ENCODE measurements at places on chromosomes 5 and 9.

GRCh38 chr9:94922691-94923107 lies 196.2 kb downstream of the AOPEP start:
- no peak for DNase-seq

GRCh38 chr5:175878544-175879438 lies 7.4 kb downstream of the CPLX2 start:
- DNase-seq, result no peak

DNA sequence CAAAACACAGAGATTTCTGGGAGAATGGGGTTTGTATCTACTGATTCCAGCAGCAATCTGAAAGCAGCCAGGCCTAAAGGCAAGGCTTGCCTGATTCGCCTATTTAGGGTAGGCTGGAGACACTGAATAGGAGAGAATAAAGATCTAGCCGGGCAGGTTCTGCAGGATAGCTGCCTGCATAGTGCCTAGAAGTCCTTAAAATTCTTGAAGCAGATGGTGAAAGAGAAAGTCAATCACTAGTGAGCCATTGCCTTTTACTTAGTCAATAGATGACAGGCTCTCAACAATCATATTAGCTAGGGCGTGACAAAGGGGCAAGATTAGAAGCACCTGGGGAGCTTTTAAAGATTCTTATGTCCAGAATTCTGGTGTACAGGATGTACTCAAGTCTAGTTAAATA lies 522.7 kb downstream of the HTR1A start:
- no peak for DNase-seq

GRCh38 chr9:21434202-21435014 lies 5.8 kb upstream of the IFNA1 start:
- DNase-seq, result peak; percentile 11

DNA sequence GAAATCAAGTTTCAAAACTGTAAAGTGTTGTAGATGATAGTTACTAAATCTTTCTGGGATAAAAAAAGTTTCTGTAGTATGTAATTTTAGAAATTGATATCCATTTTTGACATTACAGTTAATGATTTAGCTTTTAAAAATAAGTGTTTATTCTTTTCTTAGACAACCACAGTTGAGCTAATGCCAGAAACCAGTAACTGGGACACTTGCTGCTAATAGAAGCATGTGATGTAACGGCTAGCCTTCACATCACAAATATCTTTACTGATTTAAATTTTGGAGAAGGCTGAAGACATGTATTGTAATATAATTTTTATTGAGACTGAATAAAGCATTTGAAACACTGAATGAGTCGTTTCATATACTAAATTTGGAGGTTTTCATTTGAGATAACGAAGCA lies 18.8 kb downstream of the CSNK1G3 start:
- no peak for DNase-seq

- no peak for DNase-seq
Measured at GRCh38 chr5:66324357-66324756, 180.3 kb downstream of the SREK1 start.

DNA sequence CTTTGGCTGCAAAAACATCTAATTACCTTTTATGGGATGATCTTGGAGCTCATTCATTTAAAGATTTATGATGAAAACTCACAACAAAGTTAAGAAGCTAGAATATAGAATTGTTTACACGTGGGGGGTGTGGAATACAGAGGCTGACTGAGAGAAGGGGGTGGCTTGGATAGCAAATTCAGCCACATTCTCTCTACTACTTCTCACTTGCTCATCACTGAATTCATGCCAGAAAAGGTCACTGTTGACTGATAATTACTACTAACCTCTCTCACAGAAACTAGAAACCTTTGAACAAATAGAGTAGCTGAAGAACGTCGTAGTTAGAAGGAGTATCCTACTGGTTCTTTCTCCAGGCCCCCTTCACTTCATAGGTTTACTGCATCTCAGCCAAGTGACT lies 808.2 kb downstream of the BRINP1 start:
- DNase-seq, result no peak

GRCh38 chr9:117491491-117491890 lies 76.6 kb upstream of the ASTN2 start:
- DNase-seq, result no peak

- DNase-seq, result peak; percentile 49
Measured at GRCh38 chr5:56148453-56148971, 84.6 kb downstream of the ANKRD55 start.

GRCh38 chr9:5884191-5884590 lies 6.5 kb upstream of the MLANA start:
- no peak for DNase-seq

Data from stimulated activated CD4-positive, alpha-beta T cell treated with anti-CD3 and anti-CD28 coated beads, Interleukin-1b, Interleukin-23, amount 100 ng/mL, for 48 hours (primary cell).